ENCODE measurements at places on chromosomes 7 and 10.

DNA sequence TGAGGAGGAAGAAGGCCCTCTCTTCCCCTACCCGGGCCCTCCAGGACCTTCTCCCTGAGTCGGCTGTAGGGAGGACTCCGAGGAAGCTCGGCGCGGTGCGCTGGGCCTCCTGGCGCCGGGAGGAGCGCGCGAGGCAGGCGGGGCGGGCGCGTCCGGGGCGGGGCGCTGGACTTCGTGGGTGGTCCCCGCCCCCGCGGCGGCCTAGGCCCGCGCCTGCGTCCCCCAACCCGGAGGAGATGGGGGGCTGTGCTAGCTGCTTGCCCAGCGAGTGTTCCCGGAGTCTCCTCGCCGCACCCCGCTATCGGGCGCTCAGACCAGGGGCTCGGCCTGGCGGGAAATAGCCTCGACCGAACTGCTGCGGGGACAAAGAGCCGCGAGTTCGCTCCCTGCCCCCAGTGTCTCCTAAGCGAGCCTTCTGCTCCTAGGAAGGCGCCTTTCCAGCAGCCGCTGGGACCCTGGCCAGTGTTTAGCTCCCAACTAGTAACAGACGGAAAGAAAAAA is 19.2 kb upstream of the SMO start:
- peak; percentile 54 for DNase-seq

- no peak for DNase-seq
Observed at GRCh38 chr7:98365863-98366561, 34.9 kb downstream of the BAIAP2L1 start.

- no peak for DNase-seq
Observed at GRCh38 chr7:28588602-28589001, 176.3 kb downstream of the CREB5 start.

DNA sequence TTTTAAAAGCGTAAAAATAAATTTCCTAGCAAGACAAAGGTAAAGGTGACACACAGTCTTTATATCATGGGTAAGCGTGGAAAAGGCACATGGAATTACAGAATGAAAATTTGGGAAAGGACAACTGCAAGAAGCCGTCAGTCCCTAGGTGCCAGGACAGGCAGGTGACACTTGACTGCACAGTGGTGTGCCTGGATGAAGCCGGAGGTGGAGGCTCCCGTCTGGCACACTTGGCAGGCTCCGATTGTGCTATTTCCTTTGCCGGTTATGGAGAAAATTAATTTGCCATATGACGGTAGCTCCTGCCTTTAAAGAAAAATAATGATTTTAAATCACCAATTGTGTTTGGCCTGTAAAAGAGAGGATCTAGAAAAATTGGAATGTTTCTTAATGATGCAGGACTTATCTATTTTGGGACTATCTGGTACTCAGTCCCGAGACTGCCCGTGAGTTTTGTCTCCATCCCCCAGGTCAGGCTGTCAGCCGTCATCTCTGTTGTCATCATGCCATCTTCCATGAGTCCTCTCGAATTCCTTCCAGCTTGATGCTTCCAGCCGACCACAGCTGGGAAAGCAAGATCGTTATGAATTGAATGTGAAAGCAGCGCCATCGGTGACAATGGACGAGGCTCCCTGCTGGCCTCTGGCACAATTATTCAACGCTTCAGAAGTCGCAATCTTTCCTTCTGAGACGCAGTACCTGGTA is 56.2 kb upstream of the MGMT start:
- DNase-seq, result no peak

DNA sequence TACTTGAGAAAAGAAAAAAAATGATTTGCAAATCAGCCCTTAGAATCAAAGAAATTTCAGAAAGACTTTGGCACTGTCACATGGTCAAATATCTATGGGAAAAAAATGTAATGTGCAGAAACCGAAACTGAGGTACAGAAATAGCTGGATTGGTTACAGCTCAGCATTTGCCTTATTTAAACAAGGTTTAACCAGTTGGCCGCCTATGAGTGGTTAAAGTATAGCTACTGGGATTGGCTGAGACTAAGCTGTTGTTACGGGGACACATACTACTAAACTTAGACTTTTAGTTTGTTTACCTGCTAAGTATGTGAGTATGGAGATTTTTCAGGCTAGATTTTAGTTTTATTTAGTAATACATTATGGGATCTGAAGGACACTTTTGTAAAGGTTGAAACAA is 38.6 kb downstream of the SFTPD start:
- DNase-seq, result no peak

DNA sequence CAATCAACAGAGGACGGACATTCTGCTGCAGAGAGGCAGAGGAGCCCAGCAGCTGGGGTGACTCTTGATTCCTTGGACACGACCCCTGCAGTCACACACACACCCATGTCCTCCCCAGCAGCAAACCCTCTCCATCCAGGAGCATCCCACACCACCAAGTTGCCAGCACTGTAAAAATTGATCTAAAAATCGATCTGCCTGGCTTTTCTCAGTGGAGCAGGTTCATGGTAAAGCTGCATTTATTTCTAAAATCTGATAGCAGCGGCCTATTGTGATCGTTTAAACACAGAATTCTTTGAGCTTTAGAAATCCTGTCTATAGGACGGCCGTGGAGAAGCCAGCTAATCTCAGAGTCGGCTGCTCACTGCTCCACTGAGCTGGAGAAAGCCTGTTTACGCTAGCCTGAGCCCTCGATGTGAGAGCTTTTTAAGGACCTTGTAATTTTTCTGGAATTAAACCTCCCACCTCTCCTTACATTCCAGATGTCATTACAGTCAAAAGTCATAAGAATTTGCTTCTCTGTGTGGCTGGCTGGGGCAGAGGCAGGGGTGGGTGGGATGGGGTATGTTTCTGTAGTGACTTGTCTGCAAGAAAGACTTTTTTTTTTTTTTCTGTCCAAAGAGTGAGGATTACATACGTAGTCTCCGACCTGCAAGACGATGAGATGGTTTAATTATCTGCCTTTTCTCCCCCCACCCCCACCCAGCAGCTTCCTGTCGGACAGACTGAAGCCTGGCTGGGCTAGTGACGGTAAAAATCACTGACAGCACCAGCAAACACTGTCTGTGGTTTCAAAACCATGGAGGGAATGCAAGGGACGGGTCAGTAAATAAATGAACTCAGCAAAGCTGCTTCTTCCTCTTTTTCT is 31.6 kb downstream of the TRIM8 start:
- DNase-seq, result no peak

- DNase-seq, result no peak
Observed at GRCh38 chr10:8416760-8417159, 362.3 kb downstream of the GATA3 start.

GRCh38 chr10:86086418-86086817 is 280.2 kb downstream of the GRID1 start:
- DNase-seq, result no peak

- DNase-seq, result no peak
Observed at GRCh38 chr7:95649546-95649945, 53.2 kb upstream of the PDK4 start.

DNA sequence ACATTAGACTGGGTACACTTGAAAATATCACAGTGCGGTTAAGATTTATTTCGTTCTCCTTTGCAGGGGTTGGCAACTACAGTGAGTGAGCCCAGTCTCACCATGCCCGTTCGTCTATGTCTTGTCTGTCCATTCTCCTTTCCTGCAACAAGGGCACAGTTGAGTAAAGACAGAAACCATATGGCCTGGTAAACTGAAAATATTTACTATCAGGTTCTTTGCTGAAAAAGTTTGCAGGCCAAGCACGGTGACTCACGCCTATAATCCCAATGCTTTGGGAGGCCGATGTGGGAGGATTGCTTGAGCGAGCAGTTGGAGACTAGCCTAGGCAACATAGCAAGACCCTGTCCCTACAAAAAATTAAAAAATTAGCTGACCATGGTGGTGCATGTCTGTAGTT is 11.4 kb upstream of the KCTD7 start:
- DNase-seq, result no peak

- no peak for DNase-seq
Observed at GRCh38 chr10:90167174-90168064, 466.0 kb downstream of the KIF20B start.

- DNase-seq, result no peak
Observed at GRCh38 chr10:35912615-35913569, 270.8 kb upstream of the FZD8 start.

DNA sequence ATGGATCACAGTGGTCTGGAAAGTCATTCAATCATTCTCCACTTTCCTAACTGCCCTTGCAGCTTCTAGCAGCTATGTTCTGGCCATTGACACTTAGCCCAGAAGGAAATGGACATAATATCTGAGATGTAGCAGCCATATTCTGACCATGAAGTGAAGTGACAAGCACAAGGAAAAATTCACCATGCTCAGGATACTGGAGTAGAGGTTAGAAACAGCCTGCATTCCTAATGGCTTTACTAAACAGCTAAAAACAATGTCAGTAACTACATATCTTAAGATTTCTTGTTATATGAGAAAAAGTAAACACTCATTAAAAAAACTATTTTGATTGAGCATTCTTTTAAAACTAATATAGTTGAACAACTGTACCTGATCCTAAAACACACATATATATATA is 443.8 kb downstream of the MAGI2 start:
- DNase-seq, result no peak

GRCh38 chr7:99267841-99268576 is 4.6 kb upstream of the MYH16 start:
- DNase-seq, result no peak

- DNase-seq, result no peak
Observed at GRCh38 chr10:11602358-11602757, 9.1 kb downstream of the USP6NL start.

- no peak for DNase-seq
Observed at GRCh38 chr7:77338883-77339629, 77.1 kb downstream of the GSAP start.

DNA sequence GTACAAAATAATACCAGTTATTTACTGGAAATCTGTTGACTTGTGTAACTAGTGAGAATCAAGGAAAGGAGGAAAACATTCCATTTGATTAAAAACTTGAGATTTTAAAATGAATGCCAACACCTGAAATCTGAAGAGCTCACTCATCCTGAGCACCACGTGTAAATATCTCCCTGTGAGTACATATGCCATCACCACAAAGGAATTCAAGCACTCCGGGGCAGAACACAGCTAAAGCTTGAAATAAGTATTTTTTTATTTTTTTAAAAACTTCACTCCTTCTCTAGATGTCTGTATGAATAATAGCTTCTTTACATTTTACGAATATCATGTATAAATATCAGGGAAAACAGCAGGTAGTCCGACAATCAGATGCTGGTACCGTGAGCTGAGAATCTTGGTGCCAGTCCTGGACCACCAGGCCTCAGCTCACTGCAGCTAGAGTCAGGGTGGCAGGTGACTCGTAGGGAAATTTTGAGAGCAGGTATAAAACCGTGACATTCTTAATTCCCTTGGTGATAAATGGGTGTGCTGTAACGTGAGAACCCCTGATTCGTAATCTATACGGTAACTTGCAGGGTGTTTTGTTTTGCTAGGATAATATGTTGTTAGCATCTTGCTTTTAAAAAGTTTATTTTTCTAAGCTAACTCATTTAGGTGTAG is 12.7 kb downstream of the LMTK2 start:
- no peak for DNase-seq

- no peak for DNase-seq
Observed at GRCh38 chr10:43327171-43327570, 44.3 kb upstream of the FXYD4 start.

- no peak for DNase-seq
Observed at GRCh38 chr7:69193061-69193460, 405.2 kb upstream of the AUTS2 start.

DNA sequence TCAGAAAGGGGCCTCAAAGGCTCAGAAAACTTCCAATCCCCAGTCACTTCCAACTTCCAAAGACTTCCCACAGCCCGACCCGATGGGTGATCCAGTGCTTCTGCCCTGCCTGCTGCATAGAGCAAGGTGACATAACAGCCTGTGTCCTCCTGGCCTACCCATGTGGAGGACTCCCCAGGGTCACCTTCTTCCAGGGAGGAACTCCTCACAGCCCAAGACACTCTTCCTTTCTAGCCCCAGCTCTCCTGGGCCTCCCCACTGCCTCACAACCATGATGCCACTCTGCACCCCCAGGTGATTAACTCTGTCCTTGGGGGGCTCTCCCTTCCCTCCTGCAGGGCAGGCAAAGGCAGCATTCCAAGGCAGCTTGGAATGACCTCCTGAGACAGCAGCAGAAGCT is 158.4 kb upstream of the PDE1C start:
- DNase-seq, result no peak

GRCh38 chr10:77532068-77532467 is 105.5 kb downstream of the KCNMA1 start:
- no peak for DNase-seq

- DNase-seq, result no peak
Observed at GRCh38 chr10:126921974-126922525, 16.8 kb downstream of the DOCK1 start.

- DNase-seq, result no peak
Observed at GRCh38 chr10:79235765-79236432, 111.4 kb upstream of the PPIF start.

- no peak for DNase-seq
Observed at GRCh38 chr7:149685455-149685854, 87.9 kb downstream of the ZNF467 start.

GRCh38 chr10:1049425-1049958 is 573 bp upstream of the IDI1 start:
- no peak for DNase-seq

DNA sequence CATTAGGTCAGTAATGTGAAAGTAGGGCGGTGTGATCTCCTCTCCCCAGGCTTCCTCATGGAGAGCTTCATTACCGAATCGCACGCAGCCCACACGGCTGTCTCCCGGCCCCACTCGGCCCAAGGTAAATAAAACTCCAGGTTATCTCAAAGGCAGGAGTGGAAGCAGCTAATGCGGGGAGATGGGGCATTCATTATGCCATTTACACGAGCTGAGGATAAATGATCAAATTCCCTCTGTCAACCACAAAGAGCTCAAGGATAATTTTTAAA is 93.5 kb downstream of the ADARB2 start:
- no peak for DNase-seq

DNA sequence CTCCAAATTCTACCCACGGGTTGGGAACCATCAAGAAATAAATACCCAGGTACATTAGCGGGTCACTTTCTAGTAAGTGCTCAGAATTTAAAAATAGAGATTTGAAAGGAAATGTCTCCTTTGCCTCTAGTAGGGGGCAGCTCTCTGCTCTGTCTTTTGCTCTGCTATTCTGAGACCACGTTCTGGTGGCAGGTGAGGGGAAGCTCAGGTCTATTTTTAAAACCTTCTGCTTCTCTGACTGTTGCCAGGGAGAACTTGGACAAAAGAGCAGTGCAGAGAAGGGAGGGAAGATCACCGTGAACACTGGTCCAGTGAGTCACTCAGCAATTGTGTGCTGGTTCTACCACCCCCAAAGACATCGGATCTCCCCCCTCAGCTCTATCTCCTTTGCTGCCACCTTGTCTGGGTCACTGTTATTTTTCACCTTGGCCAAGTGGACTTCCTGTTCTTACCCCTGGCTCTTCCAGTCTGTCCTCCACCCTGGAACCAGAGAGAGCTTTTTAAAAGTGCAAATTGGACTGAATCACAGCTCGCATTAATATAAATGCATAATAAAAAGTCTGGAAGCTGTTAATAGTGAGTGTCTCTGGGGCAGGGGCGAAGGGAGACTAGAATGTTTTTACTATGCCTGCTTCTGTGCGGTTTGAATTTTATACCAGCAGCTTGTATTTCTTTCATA is 72.4 kb upstream of the LOXL4 start:
- DNase-seq, result no peak

GRCh38 chr7:537911-538634 is 18.4 kb upstream of the PDGFA start:
- no peak for DNase-seq

- DNase-seq, result no peak
Observed at GRCh38 chr10:61024151-61024855, 80.3 kb upstream of the RHOBTB1 start.

All from stimulated activated CD4-positive, alpha-beta T cell treated with anti-CD3 and anti-CD28 coated beads, Interleukin-4, amount 100 ng/mL, for 1 hour (primary cell).